ENCODE measurements at places on chromosomes 16 and 17. TPM values are rescaled to one million over a fixed set of nuclear protein-coding genes. Genes with fewer than 3 reads are reported as not detected.

GRCh38 chr16:54123766-54124165, 162.8 kb downstream of the IRX3 start:
- DNase-seq: no peak
- no peaks in the 10 kb centered on the region for H3K36me3 ChIP-seq
- H3K27ac ChIP-seq: no peak overlapping the region
- H3K27me3 ChIP-seq: no peaks in the 10 kb centered on the region
- no peak overlapping the region for H3K4me3 ChIP-seq
- H3K4me1 ChIP-seq: no peaks in the 10 kb centered on the region

Gene RUNDC3A
- not detected for total RNA-seq

DNA sequence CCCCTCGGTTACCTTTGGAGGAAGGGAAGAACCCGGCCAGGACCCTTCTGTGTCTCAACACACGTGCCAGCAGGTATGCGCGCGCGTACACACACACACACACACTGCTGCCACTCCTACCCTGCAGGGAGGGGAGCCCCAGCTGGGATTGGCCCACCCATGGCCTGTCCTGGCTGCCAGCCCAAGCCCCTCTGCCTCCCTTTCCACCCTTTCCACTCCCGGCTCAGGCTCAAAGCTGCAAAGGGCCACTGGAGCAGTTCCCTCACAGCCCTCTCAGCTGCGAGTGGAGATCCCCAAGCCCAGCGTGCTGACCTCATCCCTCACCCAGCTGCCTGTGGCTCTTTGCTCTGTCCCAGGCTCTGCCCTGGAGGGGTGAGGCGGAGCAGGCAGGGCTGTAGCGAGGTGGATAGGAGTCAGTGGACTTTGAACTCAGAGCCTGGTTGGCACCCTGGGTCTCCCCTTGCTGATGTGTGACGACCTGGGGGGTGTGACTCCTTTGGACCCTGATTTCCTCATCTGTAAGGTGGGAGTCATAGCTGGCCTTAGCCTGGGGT, 14.5 kb downstream of the KIF19 start:
- no peak overlapping the region for H3K27ac ChIP-seq
- H3K4me1 ChIP-seq: peaks cover 2% of the 10 kb centered on the region
- DNase-seq: no peak
- H3K4me3 ChIP-seq: no peak overlapping the region
- H3K36me3 ChIP-seq: no peaks in the 10 kb centered on the region

DNA sequence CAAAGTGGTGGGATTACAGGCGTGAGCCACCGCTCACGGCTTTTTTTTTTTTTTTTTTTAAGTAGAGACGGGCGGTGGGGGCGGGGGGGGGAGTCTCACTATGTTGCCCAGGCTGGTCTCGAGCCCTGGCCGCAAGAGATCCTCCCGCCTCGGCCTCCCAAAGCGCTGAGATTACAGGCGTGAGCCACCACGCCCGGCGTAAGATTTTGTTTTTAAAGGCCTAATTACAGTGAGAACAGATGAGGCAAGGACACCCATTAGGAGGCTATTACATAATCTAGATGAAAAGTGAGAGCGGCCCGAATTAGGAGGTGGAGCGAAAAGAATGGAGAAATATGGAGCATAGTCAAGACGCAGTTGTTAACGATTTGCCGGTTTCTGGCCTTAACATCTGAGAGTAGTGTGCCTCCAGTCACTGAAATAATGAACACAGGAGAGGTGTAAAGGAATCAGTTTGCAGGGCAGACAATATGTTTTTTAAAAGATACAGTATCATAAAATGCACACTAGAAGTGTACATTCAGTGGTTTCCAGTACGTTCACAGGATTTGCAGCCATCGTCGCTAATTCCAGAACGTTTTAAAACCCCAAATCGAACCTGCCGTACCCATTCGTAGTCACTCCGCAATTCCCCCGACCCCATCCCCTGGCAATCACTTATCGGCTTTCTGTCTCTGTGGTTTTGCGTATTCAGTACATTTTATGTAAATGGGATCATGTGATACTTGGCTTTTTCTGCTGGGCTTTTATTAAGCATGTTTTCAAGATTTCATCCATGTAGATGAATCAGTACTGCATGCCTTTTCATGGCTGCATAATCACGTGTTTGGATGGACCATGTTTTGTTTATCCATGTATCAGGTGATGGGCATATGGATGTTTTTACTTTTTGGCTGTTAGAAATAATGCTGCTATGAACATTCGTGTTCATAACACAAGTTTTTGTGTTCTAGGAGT, 1.4 kb upstream of the SLX4 start:
- no peak for DNase-seq
- peak overlapping the region; percentile 99 for H3K4me3 ChIP-seq

GRCh38 chr16:30748634-30749445, 615 bp downstream of the PHKG2 start:
- peak overlapping the region; percentile 67 for H3K4me3 ChIP-seq
- peaks cover 5% of the 10 kb centered on the region for H3K36me3 ChIP-seq
- no peaks in the 10 kb centered on the region for H3K4me1 ChIP-seq

Gene MYH2
- total RNA-seq: 0.23 TPM

- no peak overlapping the region for H3K27ac ChIP-seq
- H3K36me3 ChIP-seq: no peaks in the 10 kb centered on the region
These were observed 6.2 kb upstream of the CYB561 start for GRCh38 chr17:63452046-63452961.

- no peaks in the 10 kb centered on the region for H3K36me3 ChIP-seq
- H3K4me3 ChIP-seq: no peak overlapping the region
- H3K27me3 ChIP-seq: no peaks in the 10 kb centered on the region
- DNase-seq: no peak
- no peak overlapping the region for H3K27ac ChIP-seq
These were observed 57.9 kb downstream of the GNA13 start for GRCh38 chr17:64998436-64999190.

Gene APOH
- 2,858 TPM for total RNA-seq

- H3K36me3 ChIP-seq: peaks cover 3% of the 10 kb centered on the region
- no peak for DNase-seq
- H3K27me3 ChIP-seq: no peaks in the 10 kb centered on the region
- peak overlapping the region; percentile 58 for H3K27ac ChIP-seq
- H3K4me3 ChIP-seq: no peak overlapping the region
These were observed 280.2 kb downstream of the SEC14L1 start for GRCh38 chr17:77420804-77421629.

Gene PERCC1
- total RNA-seq: 4.7 TPM

GRCh38 chr17:4833941-4834680, 971 bp downstream of the MINK1 start:
- no peaks in the 10 kb centered on the region for H3K36me3 ChIP-seq
- peak overlapping the region; percentile 55 for H3K4me3 ChIP-seq
- DNase-seq: peak; percentile 49
- H3K27ac ChIP-seq: peak overlapping the region; percentile 86
- H3K4me1 ChIP-seq: peaks cover 23% of the 10 kb centered on the region

GRCh38 chr16:31350275-31351005, 4.5 kb upstream of the ITGAX start:
- no peak overlapping the region for H3K27ac ChIP-seq
- no peak overlapping the region for H3K4me3 ChIP-seq
- no peaks in the 10 kb centered on the region for H3K4me1 ChIP-seq
- H3K36me3 ChIP-seq: no peaks in the 10 kb centered on the region
- no peak for DNase-seq
- H3K27me3 ChIP-seq: no peaks in the 10 kb centered on the region

- peaks cover 2% of the 10 kb centered on the region for H3K4me1 ChIP-seq
- H3K27me3 ChIP-seq: no peaks in the 10 kb centered on the region
- no peak overlapping the region for H3K27ac ChIP-seq
- DNase-seq: no peak
These were observed 52.3 kb upstream of the ADCY7 start for GRCh38 chr16:50213939-50214519.

DNA sequence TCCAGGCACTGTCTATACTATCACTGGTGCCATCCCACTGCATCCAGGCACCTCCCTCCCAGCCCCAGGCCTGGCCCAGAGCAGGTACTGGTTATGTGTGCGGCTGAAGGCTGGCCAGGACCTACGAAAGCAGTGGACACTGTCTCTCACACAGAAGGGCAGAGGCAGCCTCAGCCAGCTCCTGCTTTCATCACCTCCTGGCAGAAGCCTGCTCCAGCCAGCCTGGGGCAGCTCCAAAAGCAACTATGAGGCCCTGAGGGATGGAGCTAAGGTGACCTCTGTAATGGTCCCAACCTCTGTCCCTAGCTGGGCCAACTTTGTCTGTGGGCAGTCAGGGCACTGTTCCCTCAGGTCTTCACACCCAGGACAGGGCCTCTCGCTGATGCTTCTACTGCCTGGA, 18.8 kb downstream of the HSD11B2 start:
- H3K4me3 ChIP-seq: no peak overlapping the region
- peaks cover 35% of the 10 kb centered on the region for H3K4me1 ChIP-seq
- peak overlapping the region; percentile 42 for H3K27ac ChIP-seq
- H3K36me3 ChIP-seq: peaks cover 2% of the 10 kb centered on the region

- H3K4me1 ChIP-seq: no peaks in the 10 kb centered on the region
- H3K36me3 ChIP-seq: no peaks in the 10 kb centered on the region
- no peaks in the 10 kb centered on the region for H3K27me3 ChIP-seq
- no peak for DNase-seq
- H3K4me3 ChIP-seq: no peak overlapping the region
These were observed 70.3 kb upstream of the C17orf78 start for GRCh38 chr17:37305406-37305905.

- no peak overlapping the region for H3K4me3 ChIP-seq
- no peak for DNase-seq
- no peaks in the 10 kb centered on the region for H3K36me3 ChIP-seq
- no peaks in the 10 kb centered on the region for H3K27me3 ChIP-seq
- H3K27ac ChIP-seq: peak overlapping the region; percentile 16
These were observed 161.1 kb upstream of the CACNG5 start for GRCh38 chr17:66673668-66674276.

DNA sequence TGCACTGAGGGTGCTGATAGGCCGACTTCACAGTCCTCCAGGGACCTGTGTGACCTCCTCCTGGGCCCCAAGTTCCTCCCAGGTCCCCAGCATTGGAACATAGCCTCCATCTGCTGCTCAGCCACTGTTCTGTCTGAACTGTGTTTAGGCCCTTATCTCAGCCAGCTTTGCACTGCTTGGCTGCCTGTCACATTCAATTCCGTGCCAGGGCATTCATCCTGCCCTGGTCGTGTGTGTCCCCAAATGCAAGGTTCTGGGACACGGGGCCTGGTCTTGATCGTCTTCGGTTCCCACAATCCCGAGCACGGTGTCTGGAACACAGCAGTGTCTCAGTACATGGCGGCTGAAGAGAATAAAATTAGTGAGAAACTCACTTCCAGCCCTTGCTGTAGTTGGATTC, 69.9 kb upstream of the NFAT5 start:
- no peak overlapping the region for H3K4me3 ChIP-seq
- H3K36me3 ChIP-seq: no peaks in the 10 kb centered on the region
- H3K4me1 ChIP-seq: no peaks in the 10 kb centered on the region
- no peak for DNase-seq

DNA sequence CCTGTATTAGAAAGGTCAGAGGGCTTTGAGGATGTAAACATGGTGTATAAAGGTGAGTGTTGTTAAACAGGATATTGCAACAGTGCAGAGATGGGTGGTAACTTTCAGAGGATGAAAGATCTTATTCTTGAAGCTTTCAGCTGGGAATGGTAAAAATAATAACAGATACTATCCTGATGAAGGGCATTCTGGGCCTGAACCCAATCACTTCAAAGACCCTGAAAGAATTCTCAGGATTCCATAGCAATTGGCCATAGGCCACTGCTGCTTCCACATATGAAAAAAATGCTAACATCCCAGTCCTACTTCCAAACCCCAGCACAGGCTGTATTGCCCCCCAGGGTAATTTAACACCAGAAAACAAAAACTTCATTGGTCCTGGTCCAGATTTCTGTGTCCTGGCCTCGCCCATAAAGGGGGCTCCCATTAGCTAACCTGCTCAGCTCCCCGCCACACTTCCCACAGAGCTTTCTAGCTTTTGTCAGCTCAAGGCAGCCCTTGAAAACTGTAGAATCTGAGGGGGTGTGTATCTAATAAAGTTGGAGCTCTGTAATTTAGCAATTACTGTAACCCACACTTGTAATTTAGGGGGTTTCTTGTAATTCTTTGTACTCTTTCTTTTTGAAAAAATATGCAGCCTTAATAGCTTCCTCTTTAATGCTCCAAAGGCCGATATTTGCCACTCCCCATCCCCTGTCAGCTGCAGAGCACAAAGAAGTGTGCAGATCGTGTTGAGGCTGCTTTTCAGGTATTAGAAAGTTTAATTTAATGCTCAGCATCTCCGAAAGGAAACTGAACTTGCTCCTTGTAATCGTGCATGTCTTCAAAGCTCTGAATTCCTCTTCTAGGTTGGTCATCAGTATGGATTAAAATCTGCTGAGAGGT, 371.5 kb downstream of the SEC14L1 start:
- H3K27me3 ChIP-seq: no peaks in the 10 kb centered on the region
- no peak for DNase-seq
- no peaks in the 10 kb centered on the region for H3K4me1 ChIP-seq
- H3K27ac ChIP-seq: no peak overlapping the region
- H3K36me3 ChIP-seq: no peaks in the 10 kb centered on the region
- no peak overlapping the region for H3K4me3 ChIP-seq

DNA sequence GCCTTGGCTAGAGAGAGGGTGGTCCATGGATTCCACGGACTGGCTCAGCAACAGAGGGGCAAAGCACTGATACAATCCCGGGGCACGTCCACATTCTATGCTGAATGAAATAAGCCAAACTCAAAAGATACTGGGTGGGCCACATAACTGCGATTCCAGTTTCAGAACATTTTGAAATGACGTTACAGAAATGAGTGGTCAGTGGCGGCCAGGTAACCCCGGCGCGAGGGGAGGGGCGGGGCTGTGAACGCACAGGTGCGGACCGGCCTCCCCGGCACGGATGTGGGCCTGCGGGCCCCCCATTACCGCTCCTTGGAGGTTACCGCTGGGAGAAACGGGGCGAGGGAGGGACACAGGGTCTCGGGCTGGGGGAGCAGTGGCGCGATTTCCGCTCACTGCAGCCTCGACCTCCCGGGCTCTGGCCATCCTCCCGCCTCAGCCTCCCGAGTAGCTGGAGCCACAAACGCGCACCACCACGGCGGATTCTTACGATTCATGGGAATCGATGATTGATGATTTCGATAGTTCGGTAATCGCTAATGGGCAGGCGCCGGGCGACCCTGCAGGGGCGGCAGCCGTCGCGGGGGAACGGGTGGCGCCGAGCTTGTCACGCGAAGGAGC, 559 bp downstream of the MVD start:
- no peaks in the 10 kb centered on the region for H3K27me3 ChIP-seq
- no peak for DNase-seq
- peak overlapping the region; percentile 88 for H3K4me3 ChIP-seq
- H3K36me3 ChIP-seq: peaks cover 3% of the 10 kb centered on the region
- peaks cover 30% of the 10 kb centered on the region for H3K4me1 ChIP-seq

DNA sequence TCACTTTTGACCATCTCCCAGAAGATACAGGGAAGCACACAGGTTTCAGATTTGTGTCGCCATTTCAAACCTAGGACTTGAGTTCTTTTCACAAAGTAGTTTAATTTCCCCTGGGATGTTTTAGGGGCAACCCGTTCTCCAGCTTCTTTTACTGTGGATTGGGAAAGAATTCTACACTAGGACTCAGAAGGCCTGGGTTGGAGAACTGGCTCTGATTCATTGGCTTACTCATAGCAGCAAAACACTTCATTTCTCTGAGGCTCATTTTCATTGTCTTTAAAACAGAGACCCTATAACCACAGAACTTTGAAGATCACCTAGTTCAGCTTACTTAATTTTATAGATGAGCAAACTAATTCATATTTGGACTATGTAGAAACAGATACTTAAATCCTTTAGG, 175.9 kb upstream of the SALL1 start:
- H3K36me3 ChIP-seq: no peaks in the 10 kb centered on the region
- H3K4me3 ChIP-seq: no peak overlapping the region

GRCh38 chr17:72501404-72502370, 380.9 kb downstream of the SOX9 start:
- H3K36me3 ChIP-seq: no peaks in the 10 kb centered on the region
- no peaks in the 10 kb centered on the region for H3K27me3 ChIP-seq
- peaks cover 14% of the 10 kb centered on the region for H3K4me1 ChIP-seq
- no peak overlapping the region for H3K27ac ChIP-seq

All from liver (tissue), 10 donors.